Mesothelial cell of epicardium (in vitro differentiated cells): ENCODE measurements at places on chromosomes 12 and 14.

DNA sequence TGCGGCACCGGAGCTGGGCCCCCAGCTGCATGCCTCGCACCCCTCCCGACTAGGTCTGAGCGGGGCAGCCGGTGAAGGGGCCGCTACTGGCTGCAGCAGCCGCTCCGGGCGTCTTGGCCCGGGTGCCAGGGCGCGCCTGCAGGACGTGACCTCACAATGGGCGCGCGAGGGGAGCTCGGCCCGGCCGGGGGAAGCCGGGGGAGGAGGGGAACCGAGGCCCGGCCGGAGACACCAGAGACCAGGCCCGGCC is 353 bp downstream of the BAG5 start:
- DNase-seq = no peak
- H3K4me3 ChIP-seq = peak overlapping the region; percentile 95
- H3K4me1 ChIP-seq = peaks cover 27% of the 10 kb centered on the region
- H3K36me3 ChIP-seq = peaks cover 18% of the 10 kb centered on the region

DNA sequence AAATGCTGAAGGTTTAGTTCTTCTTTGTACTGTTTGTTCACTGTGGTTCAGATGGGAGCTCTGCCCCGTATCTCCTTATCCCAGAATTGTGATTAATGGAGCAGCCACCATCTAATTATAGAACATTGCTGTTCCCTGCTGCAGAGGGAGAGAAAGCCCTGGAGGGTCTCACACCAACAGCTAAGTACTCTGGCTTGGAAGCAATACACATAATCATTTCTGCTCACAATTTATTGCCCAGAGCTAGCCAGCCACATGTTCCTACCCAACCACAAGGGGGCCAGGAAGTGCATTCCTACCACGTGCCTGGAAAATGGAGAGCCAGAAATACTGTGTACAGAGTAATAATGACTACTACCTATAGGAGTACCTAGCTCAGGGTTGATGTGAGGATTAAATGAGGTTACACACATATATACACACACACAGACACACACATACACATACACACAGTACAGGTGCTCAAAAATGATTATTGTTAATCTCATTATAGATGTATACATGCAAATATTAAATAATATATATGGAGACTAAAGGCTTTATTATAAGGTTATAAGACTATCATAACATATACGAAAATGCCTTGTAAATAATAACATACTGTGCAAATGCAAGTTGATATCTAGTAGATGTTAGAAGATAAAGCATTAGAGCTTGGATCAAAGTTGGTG is 22.3 kb downstream of the MSRB3 start:
- H3K36me3 ChIP-seq = peaks cover 3% of the 10 kb centered on the region
- no peak for DNase-seq
- no peaks in the 10 kb centered on the region for H3K27me3 ChIP-seq
- H3K4me3 ChIP-seq = no peak overlapping the region

DNA sequence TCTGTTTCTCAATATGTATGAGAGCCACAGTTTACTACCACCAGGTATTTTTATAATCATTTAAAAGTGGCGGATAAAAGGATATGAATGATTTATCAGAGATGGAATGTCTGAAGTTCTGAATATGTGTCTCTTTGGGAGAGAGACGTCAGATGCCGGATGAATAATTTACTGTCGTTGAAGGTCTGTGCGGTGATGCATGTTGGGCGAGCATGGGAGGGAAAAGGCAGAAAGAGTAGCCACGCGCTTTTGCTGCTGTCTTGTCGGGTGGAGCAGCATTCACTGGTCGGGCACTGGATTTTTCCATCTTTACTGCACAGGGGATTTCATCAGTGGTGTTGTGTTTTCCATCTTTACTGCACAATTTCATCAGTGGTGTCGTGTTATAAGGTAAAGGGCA is 65.6 kb downstream of the SYNE2 start:
- DNase-seq = no peak
- no peaks in the 10 kb centered on the region for H3K27me3 ChIP-seq
- no peak overlapping the region for H3K4me3 ChIP-seq
- peaks cover 3% of the 10 kb centered on the region for H3K36me3 ChIP-seq
- no peak overlapping the region for H3K27ac ChIP-seq

DNA sequence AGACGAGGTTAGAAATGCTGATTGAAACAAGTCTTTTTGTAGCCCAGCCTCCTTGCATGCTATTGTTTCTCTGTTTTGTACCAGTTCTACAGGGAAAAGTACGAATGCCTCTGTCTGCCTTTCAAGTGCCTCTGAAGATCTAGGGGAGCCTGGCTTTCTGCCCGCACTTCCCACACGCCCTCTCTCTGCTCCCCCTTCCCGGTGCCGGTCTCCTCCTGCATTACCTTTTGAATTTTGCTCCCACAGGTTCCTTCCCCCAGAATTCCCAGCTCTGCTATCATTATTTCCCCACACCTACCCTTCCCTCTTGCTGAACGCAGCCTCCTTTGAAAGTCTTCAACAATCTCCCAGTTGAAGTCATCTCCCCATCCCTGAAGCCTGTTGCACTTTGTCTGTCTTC is 689.7 kb downstream of the BCL11B start:
- H3K36me3 ChIP-seq = no peaks in the 10 kb centered on the region
- no peaks in the 10 kb centered on the region for H3K4me1 ChIP-seq
- peaks cover 10% of the 10 kb centered on the region for H3K27me3 ChIP-seq
- no peak for DNase-seq
- H3K27ac ChIP-seq = no peak overlapping the region
- H3K4me3 ChIP-seq = no peak overlapping the region

DNA sequence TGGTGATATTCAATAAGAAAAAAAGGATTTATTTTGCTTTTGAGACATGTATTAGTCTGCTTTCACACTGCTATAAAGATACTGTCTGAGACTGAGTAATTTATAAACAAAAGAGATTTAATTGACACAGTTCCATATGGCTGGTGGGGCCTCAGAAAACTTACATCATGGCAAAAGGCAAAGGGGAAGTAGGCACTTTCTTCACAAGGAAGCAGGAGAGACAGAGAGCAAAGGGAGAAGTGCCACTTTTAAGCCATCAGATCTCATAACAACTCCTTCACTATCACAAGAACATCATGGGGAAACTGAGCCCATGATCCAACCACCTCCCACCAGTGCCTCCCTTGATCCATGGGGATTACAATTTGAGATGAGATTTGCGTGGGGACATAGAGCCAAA is 43.9 kb downstream of the BHLHE41 start:
- DNase-seq = no peak
- H3K36me3 ChIP-seq = peaks cover 31% of the 10 kb centered on the region
- H3K4me1 ChIP-seq = peaks cover 14% of the 10 kb centered on the region
- no peak overlapping the region for H3K27ac ChIP-seq

DNA sequence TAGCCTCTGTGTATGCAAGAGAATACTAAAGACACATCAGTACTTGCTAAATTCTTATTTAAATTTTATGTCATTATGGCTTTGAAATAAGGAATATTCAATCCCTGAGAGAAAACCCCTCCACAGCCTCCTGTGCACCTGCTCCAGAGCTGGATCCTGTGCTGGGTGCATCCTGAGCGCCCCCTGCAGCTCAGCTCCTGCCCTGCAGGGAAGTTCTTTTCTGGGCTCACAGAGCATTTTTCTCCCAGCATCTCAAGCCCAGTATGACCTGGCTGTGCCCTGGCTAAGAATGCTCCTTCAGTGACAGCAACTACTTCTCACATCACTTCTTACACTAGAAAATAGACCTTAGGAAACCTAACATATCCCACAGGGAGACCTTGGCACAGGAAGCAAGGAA is 1211.7 kb downstream of the TMEM121 start:
- H3K27me3 ChIP-seq = no peaks in the 10 kb centered on the region
- no peak for DNase-seq
- no peak overlapping the region for H3K27ac ChIP-seq
- H3K4me1 ChIP-seq = no peaks in the 10 kb centered on the region
- H3K4me3 ChIP-seq = no peak overlapping the region

DNA sequence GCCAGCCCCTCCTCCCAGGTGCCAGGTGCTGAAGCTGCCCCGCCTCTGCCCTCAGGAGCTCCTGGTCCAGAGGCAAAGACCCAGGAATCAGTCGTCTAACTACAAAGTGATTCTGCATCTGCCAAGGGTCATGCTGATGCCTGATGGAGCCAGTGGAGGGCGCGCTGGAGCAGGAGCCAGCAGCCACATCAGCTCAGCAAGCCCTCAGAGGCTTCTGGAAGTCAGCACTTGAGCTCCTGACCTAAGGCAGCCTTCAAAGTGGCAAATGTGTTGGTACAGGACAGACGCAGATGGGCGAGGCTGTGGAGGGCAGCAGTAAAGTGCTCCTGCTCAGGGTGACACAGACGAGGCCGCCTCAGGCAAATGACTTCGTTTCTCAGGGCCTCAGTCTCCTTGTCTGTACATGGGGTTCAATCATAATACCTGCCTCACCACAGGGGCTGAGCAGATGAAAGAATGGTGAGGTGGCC is 10.9 kb downstream of the C12orf43 start:
- no peaks in the 10 kb centered on the region for H3K27me3 ChIP-seq
- no peak overlapping the region for H3K27ac ChIP-seq
- no peak overlapping the region for H3K4me3 ChIP-seq
- peaks cover 3% of the 10 kb centered on the region for H3K4me1 ChIP-seq

DNA sequence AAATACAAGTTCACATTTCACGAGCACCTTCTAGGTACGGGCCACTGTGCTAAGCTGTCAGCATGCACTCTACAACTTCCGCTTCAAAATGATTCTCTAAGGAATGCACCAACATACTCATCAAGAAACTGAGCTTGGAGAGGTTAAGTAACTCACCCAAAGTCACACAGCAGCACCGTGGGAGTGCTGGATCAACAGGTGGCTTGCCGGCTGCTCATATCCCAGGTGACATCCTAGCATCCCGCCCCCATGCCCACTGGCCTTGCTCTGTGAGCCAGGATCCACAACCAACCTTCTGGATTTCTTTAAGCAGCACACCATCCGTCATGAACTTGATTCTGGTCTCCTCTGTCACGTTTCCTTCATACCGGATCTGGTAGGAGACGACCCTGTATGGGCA is 16.7 kb downstream of the DHX37 start:
- no peaks in the 10 kb centered on the region for H3K27me3 ChIP-seq
- H3K4me1 ChIP-seq = no peaks in the 10 kb centered on the region
- peaks cover 18% of the 10 kb centered on the region for H3K36me3 ChIP-seq

GRCh38 chr12:11794751-11795150 is 145.3 kb downstream of the ETV6 start:
- no peak overlapping the region for H3K4me3 ChIP-seq
- peak overlapping the region; percentile 85 for H3K27ac ChIP-seq
- H3K36me3 ChIP-seq = peaks cover 6% of the 10 kb centered on the region
- no peak for DNase-seq
- no peaks in the 10 kb centered on the region for H3K27me3 ChIP-seq

GRCh38 chr12:53053218-53054111 is 3.6 kb downstream of the TNS2 start:
- H3K27ac ChIP-seq = peak overlapping the region; percentile 99
- DNase-seq = no peak
- H3K4me3 ChIP-seq = peak overlapping the region; percentile 93
- peaks cover 5% of the 10 kb centered on the region for H3K36me3 ChIP-seq

GRCh38 chr14:34060651-34060999 is 109.8 kb upstream of the EGLN3 start:
- no peaks in the 10 kb centered on the region for H3K27me3 ChIP-seq
- peak; percentile 22 for DNase-seq
- H3K36me3 ChIP-seq = no peaks in the 10 kb centered on the region
- peak overlapping the region; percentile 86 for H3K4me3 ChIP-seq

DNA sequence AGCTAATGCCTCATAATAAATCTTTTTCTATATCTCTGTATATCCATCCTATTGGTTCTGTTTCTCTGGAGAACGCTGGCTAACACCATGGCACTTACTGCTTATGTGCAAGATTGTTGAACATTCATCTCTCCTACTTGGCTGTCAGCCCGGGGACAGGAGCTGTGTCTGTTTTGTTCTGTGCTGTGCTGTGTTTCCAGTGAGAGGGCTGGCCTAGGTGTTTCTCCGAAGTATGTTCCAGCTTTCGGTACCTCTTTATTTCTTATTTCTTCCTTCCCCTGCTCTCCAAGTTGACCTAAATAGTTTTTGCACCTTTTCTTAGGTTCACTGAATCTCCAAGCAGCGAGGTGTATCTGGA is 18.8 kb upstream of the NR4A1 start:
- H3K27ac ChIP-seq = peak overlapping the region; percentile 97
- H3K27me3 ChIP-seq = peaks cover 25% of the 10 kb centered on the region
- no peaks in the 10 kb centered on the region for H3K36me3 ChIP-seq
- peaks cover 26% of the 10 kb centered on the region for H3K4me1 ChIP-seq
- H3K4me3 ChIP-seq = peak overlapping the region; percentile 66
- DNase-seq = no peak

GRCh38 chr14:72657214-72657921 is 236.5 kb downstream of the DPF3 start:
- H3K36me3 ChIP-seq = no peaks in the 10 kb centered on the region
- DNase-seq = no peak
- no peak overlapping the region for H3K4me3 ChIP-seq
- H3K27me3 ChIP-seq = no peaks in the 10 kb centered on the region
- H3K4me1 ChIP-seq = peaks cover 4% of the 10 kb centered on the region
- no peak overlapping the region for H3K27ac ChIP-seq

DNA sequence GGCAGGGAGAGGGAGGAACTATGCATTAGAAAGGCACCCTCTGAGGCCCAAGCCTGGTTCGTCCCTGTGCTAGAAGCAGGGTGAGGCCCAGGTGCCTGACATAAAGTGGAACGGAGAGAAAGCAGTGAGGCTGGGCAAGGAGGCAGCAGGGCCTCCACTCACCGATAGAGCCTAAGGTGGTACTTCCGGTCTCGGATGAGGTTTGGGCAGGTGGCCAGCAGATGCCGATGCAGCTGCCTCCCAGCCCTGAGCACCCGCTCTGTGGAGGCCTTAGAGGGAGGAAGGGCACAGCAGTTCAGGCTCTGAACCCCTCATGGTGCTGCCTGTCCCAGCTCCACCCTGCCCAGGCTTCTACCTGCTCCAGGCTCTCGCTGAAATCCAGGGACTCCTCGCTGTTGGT is 7.1 kb downstream of the RAPGEF3 start:
- no peak for DNase-seq
- no peak overlapping the region for H3K4me3 ChIP-seq
- H3K27ac ChIP-seq = no peak overlapping the region

GRCh38 chr12:111442301-111443045 is 36.8 kb downstream of the SH2B3 start:
- H3K4me1 ChIP-seq = peaks cover 7% of the 10 kb centered on the region
- peak overlapping the region; percentile 30 for H3K27ac ChIP-seq
- no peak for DNase-seq
- peaks cover 22% of the 10 kb centered on the region for H3K36me3 ChIP-seq

GRCh38 chr12:28925719-28926376 is 223.2 kb upstream of the FAR2 start:
- no peak overlapping the region for H3K4me3 ChIP-seq
- H3K4me1 ChIP-seq = no peaks in the 10 kb centered on the region
- H3K27me3 ChIP-seq = no peaks in the 10 kb centered on the region

GRCh38 chr14:31939934-31940333 is 137.2 kb upstream of the ARHGAP5 start:
- no peaks in the 10 kb centered on the region for H3K27me3 ChIP-seq
- no peak overlapping the region for H3K4me3 ChIP-seq
- peaks cover 11% of the 10 kb centered on the region for H3K4me1 ChIP-seq
- no peak overlapping the region for H3K27ac ChIP-seq
- DNase-seq = no peak

- H3K27ac ChIP-seq = no peak overlapping the region
- H3K36me3 ChIP-seq = no peaks in the 10 kb centered on the region
- peaks cover 2% of the 10 kb centered on the region for H3K4me1 ChIP-seq
- peaks cover 61% of the 10 kb centered on the region for H3K27me3 ChIP-seq
These were observed 17.6 kb upstream of the TBC1D30 start for GRCh38 chr12:64806593-64807460.

GRCh38 chr12:111366583-111366982 is 2.3 kb downstream of the PHETA1 start:
- DNase-seq = no peak
- no peak overlapping the region for H3K27ac ChIP-seq
- peaks cover 3% of the 10 kb centered on the region for H3K36me3 ChIP-seq

GRCh38 chr14:100592972-100593371 is 5.8 kb upstream of the BEGAIN start:
- no peak overlapping the region for H3K27ac ChIP-seq
